ENCODE measurements at places on chromosomes 1 and 21.

DNA sequence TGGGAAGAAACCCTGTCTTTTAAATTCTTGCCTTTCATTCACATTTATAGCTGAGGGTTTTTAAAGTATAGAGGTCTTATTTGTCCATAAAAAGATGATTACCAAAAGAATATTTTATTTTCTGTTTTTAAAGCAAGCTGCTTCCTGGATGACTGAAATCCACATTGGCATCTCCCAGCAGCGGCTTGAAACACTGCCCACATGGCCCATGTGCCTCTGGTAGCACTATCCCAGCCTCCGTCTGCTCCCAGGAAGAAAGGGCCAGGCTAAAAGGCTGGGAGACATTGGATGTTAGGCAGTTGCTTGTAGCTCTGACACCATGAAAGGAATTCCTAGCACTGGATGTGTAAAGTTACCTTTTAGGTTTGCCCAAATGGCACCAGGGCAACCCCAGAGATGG is 169.9 kb upstream of the CACNA1E start:
- no peak for DNase-seq

- peak; percentile 83 for DNase-seq
These were observed at the start of gene MPZL1 for GRCh38 chr1:167721617-167722151. MPZL1 (plus strand) TSS chr1:167721982; CDS start chr1:167722152, 170 bp downstream.

DNA sequence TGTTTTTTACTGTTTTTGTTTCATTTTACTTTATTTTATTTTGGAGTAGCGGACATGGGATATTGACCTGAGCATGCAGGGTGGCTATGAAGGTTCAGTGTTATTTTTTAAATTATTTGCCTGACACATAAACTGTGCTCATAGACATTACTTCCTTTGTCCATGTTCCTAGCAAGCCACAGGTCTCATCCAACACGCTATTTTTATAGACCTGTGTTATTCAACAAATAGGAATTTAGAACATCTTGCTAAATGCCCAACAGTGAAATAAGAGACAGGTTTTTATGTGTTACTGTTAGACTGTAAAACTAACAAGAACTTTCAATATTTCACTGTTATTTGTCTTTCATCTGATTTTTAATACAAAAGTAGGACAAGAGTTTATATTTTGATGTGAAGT is 756.4 kb downstream of the KCNT2 start:
- no peak for DNase-seq

DNA sequence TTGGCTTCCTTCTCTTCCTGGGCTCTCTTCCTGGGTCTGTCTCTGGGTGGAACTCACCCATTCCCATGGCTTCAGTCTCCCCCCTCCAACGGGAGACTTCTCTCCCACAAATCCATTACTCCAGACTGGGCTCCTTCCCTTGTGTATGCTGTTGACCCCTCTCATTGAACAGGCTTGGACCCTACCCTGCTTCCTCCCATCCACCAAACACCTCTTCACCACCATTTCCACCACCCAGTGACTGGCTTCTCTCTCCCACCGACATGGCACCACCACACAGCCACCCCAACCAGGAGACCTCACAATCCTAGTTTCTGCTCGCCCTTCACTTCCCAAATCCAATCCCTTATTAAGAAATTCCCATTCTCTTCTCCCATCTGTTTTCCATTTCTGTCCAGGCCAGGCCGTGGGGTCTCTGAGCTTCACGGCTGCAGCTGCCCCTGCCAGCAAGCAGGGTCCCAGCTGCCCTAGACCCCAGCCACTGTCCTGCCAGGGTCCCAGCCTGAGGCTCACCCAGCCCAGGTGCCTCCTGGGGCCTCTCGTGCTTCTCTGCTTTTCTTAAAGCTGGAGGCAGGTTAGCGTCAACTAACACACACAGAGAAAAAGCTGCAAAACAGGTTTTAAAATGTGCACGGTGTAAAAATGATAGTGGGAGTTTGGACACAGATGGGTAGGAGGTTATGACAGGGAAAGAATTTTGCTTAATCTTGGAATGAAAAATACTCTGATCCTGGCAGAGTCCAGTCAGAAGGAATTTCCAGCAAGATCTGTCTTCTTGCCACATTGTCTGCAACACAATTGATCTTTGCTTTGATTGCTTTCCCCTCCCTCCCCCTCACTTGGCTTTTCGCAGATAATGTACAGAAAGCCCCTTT is 383.8 kb upstream of the VAMP3 start:
- no peak for DNase-seq

DNA sequence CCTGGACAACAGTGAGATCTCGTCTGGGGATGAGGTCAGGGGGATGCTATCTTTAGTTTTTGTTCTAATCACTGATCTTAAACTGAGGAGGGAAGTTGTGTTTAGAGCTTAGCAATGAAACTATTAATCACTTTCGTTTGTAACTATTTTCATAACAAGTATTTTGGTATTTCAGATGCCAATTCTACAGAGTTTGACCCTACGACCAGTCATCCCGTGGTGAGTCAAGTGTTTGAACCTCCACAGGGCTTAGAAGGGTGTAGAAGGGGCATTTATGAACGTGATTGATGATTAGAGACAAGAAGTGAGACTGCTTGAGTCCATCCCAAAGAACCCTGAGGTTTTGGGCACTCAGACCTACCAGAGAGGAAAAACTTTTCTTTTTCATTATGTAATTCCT is 15.6 kb downstream of the SLFNL1 start:
- no peak for DNase-seq

GRCh38 chr1:25197235-25197975 is 34.9 kb downstream of the SYF2 start:
- DNase-seq: no peak

DNA sequence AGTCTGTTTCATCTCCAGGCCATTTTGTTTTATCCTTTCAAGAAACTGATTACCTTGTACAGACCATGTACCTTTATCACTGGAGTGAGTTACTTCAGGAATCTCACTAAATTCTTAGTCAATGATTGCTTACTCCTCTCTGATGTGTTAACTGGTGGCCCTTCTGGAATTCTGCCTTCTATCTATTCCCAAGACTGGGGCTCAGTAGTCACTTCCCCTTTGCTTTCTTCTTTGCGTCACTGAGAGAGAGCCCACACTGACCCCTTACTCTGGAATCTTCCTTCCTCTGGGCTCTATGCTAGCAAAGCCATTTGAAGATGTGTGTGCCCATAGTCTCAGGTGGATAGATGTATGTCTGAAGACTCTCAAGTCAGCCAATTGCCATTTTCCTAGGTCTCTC is 34.6 kb downstream of the XCL2 start:
- no peak for DNase-seq

DNA sequence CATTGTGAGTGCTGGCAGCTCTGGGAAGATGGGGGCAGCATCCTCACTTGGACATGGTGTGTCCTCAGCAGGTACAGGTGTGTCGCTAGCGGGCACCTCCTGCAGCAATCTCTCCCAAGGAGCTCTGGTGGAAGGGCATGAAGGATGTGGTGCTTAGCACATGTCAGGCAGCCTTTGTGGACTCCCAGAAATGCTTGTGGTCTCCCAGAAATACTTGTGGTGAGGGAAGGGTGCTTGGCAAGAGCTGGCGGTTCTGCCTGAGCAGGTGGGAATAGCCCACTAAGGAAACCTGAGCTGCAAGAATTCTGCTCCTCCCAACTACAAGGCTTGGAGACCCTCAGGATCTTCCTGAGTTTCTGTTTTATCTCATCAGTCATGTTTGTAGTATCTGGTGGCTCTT is 371.6 kb downstream of the PRDM2 start:
- no peak for DNase-seq

DNA sequence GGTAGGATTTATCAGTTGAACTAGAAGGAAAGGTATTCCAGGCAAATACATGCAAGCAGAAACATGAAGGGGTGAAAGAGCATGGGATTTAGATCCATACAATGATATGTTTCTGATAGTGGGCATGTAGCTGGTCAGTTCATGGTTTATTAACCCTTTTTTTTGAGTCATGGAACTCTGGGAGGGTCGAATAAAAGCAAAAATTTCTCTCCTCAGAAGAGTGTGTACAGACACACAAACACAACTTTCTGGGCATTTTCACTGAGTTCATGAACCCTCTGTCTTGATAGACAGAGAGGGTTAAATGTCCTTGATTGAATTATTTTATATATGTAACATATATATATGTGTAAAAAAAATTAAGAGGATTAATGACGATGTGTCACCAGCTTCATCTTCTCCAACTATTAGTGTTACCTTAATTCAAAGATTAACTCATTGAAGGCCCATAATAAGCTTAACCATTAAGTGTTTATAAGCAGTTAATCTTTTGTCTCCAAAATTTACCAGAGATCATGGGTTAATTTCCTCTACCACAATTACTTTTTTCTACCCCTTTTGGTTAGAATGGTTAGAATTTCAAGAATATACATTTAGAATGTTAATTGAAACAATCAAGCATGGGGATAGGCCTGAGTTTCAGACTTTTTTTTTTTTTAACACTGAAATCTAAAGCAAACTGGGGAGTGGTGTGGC is 4.6 kb downstream of the JUN start:
- no peak for DNase-seq

DNA sequence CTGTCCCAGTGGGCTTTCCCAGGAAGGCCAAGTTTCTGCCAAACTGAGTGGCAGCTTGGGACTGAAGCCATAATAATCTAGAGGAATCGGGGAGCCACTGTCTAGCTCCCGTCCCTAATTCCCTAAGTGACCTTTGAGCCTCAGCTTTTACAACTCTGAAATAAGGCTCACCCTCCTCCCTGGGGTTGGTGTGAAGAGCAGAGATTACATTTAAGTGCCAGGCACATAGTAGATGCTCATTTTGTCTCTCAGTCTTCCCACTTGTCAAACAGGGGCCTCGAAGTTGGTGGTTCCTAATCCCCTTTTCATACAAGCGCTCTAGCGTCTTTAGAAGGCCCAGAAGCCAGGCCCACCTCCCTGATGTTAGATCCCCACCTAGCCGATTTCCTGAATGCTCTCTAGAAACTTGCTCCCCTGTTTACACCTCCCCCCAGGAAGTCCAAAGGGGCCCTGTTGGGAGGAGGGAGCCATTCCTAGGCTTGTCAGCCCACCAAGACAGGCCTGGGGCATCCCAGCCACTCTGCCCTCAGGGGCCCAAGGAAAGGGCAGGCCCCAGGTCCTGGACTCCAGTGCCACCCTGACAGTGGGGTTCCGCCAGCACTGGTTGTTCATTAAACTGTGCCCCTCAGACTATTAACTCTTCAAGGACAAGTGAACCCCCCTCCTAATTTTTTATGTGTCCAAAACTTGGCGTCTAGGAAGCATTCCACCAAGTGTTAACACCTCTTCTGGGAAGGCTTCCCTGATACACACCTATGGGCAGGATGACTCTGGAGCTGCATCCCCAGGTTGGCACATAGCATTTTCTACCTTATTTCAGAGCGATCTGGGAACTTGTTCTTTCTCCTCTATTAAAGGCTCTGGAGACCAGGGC is 49.3 kb upstream of the ECE1 start:
- DNase-seq: no peak

DNA sequence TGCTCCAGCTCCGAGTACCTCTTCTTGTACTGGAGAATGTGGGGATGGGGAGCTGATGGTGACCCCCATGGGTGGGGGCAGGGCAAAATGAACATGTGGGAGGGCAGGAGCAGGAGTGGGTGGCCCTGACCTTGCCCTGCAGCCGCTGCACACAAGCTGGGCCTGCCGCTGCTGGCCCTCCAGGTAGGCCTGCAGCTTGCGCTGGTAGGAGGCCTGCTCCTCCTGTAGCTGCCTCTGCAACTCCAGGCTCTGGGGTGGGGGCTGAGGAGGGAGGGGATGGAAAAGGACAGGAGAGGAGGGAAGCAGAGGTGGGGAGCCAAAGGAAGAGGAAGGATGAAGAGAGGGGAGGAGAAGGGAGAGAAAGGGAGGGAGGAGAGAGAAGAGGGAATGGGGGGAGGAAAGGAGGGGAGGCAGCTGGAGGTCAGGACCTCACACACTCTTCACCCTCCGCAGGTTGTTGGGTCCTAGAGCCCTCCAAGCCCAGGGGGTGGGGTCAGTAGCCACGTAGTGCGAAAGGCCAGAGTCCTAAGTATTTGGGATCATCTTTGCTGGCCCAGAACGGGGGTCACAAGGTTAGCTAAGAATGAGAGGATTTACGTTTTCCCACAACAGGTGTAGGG is 22.9 kb downstream of the RNU1-1 start:
- DNase-seq: no peak

- no peak for DNase-seq
These were observed 63.8 kb upstream of the ETS2 start for GRCh38 chr21:38741950-38742256.

DNA sequence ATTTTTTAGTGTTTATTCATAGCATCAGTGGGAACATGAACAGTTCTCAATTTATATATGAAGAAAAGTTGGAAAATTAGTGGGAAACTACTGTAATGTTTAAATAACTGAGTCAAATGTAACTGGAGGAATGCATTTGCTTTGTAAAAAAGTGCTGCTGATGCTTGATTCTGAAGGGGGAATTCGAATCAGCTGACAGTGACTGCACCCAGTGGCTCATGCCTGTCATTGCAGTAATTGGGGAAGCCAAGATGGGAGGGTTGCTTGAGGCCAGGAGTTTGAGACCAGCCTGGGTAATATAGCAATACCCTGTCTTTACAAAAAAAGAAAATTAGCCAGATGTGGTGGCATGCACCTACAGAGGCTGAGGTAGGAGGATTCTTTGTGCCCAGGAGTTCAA is 398.4 kb downstream of the ZP4 start:
- DNase-seq: no peak

DNA sequence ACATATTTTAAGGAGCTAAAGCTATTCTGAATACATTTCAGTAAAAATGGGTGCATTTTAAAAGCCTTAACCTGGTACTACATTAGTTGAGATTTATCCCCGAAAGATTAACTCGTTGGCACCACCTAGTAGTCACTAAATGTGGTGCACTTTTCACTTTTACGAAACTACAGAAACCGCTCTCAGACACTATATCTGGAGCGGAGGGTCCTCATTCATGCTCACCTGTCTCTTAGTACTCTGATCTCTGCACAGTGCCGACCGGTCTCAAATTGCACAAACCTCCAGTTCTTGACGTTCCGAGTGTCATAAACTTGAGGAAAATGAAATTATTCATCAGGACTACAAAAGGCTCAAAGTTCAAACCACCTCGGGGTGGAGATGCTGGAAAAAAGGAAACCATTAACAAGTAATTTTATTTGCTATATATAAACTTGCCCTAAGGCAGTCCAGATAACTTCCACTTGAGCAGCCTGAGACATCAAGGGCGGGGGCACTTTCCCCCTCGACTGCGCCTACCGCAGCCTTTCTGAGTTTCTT is 722 bp downstream of the LZIC start:
- DNase-seq: no peak

DNA sequence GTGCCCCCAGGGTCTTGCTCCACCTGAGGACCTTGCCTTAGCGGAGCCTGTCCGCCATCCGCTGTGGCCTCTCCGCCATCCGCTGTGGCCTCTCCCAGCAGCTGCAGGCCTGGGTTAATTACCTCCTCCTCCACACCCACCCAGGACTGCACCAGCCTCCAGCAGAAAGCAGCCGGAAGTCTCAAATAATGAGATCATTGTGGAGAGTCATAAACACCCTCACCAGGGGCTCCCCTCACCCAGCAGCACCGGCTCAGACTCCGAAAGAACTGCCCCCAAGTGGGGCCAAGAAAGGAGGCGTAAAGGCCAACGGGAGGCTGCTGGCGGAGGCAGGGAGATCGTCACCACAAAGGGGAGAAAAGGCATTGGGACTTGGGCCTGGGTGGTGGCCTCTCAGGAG is 10.7 kb upstream of the GPR153 start:
- DNase-seq: no peak

- DNase-seq: no peak
These were observed 10.7 kb upstream of the ZP4 start for GRCh38 chr1:237901299-237901934.
